ENCODE measurements at places on chromosomes 1 and 21.
A peak's percentile ranks its signal among the peaks of the same experiment; 100 is the strongest.

GRCh38 chr1:219302697-219303096 lies 129.0 kb downstream of the LYPLAL1 start:
- DNase-seq = no peak

- no peak for DNase-seq
Measured at GRCh38 chr1:59163268-59164092, 133.4 kb upstream of the FGGY start.

GRCh38 chr1:21940492-21940891 lies 3.4 kb upstream of the HSPG2 start:
- no peak for DNase-seq

- DNase-seq = peak; percentile 35
Measured at GRCh38 chr1:9426291-9426711, 113.0 kb upstream of the SLC25A33 start.

DNA sequence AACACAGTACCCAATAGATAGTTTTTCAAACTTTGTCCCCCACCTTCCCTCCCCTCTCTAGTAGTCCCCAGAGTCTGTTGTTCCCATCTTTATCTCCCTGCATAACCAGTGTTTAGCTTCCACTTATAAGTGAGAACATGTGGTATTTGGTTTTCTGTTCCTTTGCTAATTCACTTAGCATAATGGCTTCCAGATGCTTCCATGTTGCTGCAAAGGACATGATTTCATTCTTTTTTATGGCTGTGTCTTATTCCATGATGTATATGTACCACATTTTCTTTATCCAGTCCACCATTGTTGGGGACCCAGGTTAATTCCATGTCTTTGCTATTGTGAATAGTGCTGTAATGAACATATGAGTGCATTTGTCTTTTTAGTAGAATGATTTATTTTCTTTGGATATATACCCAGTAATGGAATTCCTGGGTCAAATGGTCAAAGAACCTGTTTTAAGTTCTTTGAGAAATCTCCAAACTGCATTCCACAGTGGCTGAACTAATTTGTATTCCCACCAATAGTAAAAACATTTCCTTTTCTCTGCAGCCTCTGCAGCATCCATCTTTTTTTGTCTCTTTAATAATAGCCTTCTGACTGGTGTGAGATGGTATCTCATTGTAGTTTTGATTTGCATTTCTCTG lies 126.0 kb downstream of the AK5 start:
- no peak for DNase-seq

DNA sequence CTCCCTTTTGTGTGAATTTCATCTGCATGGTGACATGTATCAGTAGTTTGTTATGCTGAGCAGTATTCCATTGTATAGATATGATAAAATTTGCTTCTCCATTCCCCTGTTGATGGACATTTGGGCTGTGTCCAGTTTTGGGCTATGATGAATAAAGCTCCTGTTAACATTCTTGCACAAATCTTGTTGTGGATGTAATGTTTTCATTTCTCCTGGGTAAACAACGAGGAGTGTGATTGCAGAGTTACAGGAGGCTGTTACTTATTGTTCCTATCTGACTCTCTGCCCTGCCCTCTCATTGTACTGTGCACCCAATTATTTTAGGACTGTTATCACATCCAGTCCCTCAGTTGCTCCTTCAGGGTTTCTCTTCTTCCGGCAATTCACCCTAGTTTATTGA lies 24.2 kb downstream of the MAPKAPK2 start:
- DNase-seq = no peak

- no peak for DNase-seq
Measured at GRCh38 chr21:42460391-42461184, 35.4 kb downstream of the RSPH1 start.

DNA sequence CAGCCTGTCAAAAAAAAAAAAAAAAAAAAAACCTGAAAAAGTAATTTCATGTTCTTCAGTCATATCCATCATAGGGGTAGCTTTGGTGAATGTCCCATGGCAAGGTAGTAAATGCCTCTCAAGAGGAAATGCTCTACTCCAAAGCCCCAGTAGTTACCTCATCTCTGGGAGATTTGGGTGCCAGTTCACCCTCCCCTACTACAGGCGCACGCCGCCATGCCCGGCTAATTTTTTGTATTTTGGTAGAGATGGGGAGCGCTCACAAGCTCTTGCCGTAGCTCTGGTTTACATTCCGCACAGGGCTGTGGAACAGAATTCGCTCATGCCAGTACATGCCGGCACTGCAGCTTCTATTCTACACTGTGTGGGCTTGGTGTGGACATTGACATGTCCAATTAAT lies 13.7 kb downstream of the PIK3CD start:
- DNase-seq = no peak

DNA sequence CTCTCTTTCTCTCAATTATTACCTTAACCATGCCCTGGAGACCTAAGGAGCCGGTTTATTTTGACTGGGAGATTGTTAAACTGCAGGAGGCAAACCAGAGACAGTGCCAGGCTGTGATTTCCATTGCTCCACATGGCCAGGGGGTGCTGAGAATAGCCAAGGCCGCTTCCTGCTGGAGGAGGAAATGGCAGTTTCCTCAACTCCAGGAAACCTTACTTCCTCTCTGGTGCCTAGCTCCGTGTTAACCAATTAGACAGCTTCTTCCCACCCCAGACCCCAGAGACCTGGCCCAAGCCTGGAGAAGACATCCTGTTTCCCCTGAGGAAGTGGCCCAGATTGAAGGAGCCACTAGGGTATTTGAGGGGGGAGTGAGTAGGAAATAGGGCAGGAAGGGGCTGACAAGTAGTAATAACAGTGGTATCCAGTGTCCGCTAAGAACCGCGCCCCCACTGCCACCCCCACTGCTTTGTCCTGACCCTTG lies 161.2 kb downstream of the PLPP3 start:
- no peak for DNase-seq

- no peak for DNase-seq
Measured at GRCh38 chr1:240508950-240509349, 103.0 kb downstream of the GREM2 start.

DNA sequence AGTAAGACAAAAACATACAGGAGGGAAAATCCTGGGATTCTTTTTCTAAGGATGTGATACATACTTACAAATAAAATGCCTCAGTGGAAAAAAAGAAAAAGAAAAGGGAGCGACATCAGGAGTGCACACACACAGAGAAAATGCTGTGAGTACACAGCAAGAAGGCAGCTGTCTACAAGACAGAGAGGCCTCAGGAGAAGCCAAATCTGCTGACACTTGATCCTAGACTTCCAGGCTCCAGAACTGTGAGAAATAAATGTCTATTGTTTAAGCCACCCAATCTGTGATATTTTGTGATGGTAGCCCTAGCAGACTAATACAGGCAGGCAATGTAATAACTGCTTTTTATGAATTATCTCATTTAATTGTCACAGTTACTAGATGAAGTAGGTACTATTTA lies 17.0 kb upstream of the TRIM45 start:
- DNase-seq = no peak

- DNase-seq = no peak
Measured at GRCh38 chr1:29708796-29709703, 472.7 kb downstream of the PTPRU start.

DNA sequence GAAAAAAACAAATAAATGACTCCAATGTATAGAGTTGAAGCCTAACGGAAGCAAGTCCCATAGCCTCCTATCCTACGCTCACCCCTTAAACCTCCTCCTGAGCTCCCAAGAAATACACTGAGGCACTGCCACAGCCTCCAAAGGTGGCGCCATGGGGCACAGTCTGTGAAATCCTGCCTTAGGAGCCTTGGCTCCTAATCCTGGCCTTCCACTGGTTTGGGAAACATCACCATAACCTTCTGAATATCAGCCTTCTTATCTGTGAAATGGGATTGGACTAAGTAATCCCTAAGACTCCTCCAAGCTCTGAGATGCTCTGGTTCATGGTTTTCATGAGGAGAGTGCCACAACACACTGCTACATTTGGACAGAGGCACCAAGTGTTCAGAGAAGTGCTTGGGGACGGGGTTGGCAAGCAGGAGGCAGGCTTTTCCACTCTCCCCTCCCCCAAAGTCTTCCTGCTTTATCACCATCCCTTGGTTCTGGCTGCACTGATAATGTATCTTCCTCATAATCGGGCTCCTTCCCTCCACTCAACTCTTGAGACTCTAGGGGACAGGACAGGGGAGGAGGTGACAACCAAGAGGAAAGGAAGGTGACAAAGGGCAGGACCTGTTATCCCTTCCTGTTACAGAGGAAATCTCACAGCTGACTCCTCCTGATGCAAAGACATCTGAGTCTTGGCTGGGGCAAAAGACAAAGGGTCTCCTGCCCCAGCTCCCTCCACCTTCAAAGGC lies 2.7 kb downstream of the SLAMF7 start:
- no peak for DNase-seq

- DNase-seq = no peak
Measured at GRCh38 chr1:98005326-98006010, 84.6 kb upstream of the DPYD start.

GRCh38 chr1:171115280-171115897 lies 24.7 kb downstream of the FMO3 start:
- DNase-seq = no peak

DNA sequence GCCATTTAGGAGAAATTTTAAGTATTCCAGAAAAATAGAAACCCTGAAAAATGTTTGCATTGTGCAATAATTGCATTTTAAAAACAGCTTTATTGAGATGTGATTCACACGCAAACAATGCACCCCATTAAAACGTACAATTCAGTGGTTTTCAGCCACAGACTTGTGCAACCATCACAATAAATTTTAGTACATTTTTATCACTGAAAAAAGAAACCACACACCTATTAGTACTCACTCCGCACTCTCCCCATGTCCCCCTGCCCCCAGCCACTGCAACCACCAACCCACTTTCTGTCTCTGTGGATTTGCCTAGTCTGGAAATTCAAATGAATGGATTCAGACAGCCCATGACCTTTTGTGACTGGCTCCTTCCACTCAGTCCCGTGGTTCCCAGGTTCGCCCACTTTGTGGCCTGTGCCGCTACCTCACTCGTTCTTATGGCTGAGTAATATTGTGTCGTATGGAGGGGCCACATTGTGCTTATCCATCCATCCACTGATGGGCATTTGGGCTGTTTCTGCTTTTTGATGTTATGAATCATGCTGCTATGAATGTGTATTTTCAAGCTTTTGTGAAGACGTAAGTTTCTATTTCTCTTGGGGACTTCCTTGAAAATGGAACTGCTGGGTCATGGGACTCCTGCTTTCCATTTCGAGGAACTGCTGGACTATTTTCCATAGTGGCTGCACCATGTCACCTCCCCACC lies 147.7 kb upstream of the ARHGEF16 start:
- DNase-seq = no peak

- DNase-seq = no peak
Measured at GRCh38 chr1:160620942-160621632, 25.8 kb downstream of the SLAMF1 start.

- no peak for DNase-seq
Measured at GRCh38 chr1:213720032-213720431, 267.7 kb upstream of the PROX1 start.

DNA sequence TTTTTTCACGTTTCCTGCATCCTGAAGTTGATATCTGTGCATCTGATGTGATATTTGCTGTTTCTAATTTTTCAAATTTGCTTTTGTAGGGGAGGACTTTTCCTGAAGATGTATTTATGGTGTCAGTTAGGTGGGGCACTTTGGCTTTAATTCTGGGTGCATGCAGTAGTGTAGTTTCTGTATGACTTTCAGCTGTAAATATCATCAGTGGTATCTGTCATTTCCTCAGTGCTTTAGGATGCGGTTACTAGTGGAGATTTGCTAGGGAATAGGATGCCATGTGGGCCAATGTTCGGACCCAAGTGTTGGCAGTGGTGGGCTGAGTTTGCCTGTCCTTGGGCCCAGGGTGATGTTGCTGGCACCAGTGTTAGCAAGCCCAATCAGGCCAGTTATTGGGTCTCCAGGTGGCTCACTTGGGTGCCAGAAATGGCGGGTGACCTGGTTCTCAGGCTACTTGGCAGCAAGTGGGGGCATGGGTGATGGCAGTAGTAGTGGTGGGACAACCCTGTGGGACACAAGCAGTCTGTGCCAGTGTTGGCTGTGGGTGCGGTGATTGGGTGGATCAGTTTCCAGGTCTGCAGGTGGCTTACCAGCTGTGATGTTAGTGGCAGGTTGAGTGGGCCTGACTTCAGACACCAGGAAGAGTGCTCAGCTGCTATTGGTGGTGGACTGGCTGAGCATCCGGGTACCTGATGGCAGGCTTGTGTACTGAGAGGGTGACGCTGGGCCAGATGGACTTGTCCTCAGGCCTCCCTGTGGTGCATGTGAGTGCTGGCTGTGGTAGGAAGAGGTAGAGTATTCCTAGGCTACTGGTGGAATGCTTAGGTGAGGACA lies 24.4 kb downstream of the CD55 start:
- DNase-seq = no peak

DNA sequence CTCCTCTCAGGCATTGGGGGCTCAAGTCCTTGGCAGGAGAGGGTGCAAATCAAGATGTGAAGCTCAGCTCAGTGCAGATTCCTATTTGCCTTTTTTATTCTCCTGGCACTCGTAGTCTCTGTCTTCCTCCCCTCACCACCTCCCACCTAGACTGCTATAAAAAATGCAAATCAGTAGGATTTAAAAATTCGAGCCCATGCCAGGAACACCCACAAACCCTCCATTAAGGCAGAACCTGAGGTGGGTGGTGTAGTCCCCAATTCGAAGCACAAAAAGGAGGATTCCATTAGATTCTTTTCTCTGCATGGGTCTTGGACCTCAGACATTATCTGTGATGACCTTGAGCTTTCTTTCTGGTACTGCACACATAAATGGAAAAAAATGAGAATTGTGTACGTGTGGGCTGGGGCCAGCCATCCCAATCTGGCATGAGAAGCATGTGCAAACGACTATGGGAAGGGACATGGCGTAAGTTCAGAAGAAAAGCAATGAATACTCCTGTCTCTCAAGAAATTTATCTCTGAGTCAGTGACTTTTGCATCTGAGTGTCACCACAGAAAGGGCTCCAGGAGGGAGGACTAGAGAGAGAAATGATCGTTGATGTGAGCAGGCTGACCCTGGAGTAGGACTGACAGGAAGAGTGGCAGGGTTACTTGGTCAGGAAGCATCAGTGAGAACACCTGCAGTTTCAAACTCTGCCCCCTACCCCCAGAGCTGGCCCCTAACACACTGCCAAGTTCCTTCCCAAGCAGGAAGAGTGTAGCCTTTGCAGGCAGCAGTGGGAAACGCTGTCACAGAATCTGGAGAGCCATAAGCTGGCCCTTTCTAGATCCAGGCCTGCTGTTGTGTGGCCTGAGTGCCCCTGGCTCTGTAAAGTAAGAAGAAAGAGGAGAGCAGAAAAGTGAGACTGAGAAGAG lies 1.7 kb downstream of the INKA2 start:
- DNase-seq = no peak

- DNase-seq = no peak
Measured at GRCh38 chr1:192448026-192448578, 127.5 kb upstream of the RGS1 start.

DNA sequence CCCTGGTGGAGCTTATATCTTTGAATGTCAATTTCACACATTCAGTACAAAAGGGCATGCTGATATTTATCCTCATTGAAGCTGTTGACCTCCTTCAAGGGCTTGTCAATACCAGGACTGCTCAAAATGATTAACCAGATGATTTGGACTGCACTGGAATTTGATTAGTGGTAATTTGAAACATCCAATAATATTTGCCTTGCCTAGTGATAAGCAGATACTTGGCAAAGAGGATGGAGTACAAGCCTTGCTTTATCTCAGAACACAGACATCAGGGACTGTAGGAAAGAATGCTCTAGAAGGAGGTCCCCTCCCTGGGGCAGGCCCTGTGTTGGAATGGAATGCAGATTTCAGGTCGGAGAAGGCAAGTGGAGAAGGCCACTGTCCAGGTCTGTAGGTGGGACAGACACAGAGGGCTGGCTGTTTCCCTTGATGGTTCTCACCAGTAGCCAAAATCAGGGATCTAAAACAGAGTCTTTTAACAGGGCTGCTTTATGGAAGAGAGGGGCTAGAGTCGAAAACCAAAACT lies 64.8 kb upstream of the ZNF648 start:
- DNase-seq = no peak
